ENCODE measurements at places on chromosomes 5 and 9.

DNA sequence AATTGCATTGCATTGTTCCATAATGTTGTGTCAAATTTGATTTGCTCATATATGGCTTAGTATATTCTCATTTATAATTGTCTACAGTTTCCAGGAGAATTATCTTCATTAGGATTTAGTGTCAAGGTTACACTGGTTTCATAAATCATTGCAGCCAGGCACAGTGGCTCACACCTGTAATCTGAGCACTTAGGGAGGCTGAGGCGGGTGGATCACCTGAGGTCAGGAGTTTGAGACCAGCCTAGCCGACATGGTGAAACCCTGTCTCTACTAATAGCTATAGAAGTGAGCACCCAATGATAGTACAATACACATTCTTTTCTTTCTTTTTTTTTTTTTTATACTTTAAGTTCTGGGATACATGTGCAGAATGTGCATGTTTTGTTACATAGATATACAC lies 282.5 kb downstream of the KIAA0825 start:
- DNase-seq = no peak

GRCh38 chr9:87663556-87663955 lies 62.4 kb upstream of the CTSL start:
- no peak for DNase-seq

GRCh38 chr5:56467176-56467717 lies 234.1 kb upstream of the ANKRD55 start:
- no peak for DNase-seq

DNA sequence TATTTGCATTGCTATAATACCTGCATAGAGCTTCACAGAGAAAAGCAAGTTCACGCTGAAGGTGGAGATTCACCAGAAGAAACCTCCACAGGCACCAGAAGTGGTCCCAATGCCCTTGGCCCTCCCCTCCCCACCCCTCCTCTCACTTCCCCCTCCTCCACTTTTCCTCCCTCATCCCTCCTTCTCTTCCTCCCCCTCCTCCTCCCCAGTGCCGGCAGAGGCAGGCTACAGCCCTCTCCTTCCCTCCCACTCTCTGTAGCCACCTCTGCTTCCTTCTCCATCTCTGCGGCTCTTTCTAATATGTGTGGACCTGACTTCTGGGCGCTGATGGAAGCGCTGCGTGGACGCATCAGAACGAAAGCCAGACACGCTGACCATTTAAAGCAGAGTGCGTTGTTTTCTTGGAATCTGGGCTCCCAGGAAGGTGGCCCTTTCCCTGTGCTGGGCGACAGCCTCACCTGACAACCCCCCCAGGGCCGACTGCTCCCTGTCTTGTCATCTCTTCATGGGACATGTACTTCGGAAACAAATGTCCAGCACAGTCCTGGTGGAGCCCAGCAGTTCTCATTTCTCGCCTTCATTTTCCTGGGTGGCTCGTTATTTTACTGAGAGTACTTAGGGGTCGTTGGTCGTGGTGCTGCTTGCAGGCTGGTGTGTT lies 29.5 kb downstream of the NDUFS6 start:
- no peak for DNase-seq

DNA sequence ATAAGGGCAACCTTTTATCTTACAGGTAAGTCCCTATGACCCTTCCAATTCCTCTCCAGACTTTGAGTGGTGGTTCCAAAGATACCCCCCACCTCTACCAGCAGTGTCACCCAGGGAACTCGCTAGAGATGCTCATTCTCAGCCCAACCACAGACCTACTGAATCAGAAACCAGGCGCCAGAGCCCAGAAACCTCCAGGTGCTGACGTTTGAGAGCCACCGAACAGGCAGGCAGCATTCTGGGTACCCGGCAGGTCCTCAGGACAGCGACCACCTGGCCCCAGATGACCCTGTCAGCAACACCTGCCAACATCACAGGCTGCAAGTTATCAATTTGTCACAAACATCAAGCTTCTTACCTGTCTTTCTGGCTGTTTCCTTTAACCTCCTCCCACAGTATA lies 19.5 kb downstream of the RAPGEF1 start:
- DNase-seq = no peak

- DNase-seq = peak; percentile 40
These were observed 79.8 kb downstream of the RICTOR start for GRCh38 chr5:38994324-38994927.

GRCh38 chr5:102762095-102762534 lies 7.0 kb downstream of the PAM start:
- DNase-seq = no peak

DNA sequence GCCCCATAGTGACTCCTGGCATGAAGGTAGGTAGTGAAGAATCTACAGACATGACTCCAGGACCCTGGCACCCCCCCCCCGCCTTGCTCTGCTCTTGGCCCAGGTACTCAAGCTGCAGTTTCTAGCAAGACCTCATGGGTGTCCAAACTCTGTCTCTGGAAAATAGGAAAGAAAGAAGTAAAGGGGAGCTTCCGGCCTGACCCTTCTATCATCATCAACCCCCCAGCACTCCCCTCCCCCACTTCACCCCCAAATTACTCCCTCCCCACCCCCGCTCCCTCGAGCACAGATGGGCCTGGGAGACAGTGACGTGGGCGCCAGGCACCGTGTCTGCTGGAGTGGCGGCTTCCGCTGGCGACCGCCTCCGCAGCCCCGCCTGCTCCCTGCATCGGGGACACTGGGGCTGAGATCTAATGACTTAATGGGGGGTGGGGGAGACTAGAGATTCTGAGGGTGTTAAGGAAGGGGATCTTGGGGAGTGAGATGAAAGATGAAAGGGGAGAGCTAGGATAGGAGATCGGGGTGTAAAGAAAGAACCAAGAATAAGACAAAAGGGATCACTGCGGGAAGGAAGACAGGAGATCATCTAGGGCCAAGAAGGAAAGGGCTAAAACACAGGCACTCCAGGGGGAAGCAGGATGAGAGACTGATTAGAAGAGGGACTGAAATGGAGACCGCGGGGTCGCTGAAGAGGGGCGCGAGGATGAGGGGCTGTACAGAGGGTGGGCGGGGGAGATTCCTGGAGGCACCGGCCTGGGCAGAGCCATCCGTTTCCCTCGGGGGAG lies 1.1 kb upstream of the DNAJB5 start:
- no peak for DNase-seq

DNA sequence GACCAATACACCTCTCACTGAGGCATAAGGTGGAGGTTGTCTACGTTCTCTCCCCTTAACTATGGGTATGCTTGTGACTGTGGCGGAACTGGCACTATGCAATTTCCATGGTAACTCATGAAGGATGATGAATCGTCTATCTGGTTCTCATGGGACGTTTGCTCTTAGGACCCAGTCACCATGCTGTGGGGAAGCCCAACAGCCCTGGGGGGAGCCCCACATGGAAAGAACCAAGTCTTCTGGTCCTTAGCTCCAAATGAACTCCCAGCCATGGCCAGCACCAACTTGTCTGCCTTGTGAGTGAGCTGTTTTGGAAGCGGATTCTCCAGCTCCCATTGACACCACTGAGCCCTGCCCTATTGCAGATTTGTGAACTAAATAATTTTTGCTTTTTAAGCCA lies 188.7 kb upstream of the S1PR3 start:
- no peak for DNase-seq

DNA sequence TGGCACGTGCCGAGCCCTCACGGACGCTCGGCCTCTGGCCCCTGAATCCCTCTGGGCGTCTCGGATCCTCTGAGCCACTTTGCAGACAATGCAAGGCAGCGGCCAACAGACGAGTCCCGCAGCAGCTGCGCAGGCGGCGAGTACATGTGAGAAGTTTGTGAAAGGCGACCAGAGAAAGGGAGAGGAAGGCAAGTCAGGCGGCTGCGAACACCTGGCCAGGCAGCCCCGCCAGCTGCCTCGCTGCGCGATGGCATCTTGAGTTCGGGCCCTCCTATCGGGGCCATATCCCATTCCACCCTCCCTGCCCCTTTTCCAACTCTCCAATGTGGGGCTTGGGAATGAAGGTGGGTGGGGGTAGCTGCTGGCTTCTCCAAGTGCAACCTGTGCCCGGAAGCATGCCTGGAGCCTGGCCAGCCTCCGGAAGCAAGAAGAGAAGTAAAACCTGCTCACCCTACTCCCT lies 4.5 kb upstream of the POU4F3 start:
- no peak for DNase-seq

GRCh38 chr9:102106439-102106838 lies 368.0 kb upstream of the GRIN3A start:
- no peak for DNase-seq

GRCh38 chr5:54628050-54628449 lies 110.5 kb downstream of the SNX18 start:
- DNase-seq = no peak

DNA sequence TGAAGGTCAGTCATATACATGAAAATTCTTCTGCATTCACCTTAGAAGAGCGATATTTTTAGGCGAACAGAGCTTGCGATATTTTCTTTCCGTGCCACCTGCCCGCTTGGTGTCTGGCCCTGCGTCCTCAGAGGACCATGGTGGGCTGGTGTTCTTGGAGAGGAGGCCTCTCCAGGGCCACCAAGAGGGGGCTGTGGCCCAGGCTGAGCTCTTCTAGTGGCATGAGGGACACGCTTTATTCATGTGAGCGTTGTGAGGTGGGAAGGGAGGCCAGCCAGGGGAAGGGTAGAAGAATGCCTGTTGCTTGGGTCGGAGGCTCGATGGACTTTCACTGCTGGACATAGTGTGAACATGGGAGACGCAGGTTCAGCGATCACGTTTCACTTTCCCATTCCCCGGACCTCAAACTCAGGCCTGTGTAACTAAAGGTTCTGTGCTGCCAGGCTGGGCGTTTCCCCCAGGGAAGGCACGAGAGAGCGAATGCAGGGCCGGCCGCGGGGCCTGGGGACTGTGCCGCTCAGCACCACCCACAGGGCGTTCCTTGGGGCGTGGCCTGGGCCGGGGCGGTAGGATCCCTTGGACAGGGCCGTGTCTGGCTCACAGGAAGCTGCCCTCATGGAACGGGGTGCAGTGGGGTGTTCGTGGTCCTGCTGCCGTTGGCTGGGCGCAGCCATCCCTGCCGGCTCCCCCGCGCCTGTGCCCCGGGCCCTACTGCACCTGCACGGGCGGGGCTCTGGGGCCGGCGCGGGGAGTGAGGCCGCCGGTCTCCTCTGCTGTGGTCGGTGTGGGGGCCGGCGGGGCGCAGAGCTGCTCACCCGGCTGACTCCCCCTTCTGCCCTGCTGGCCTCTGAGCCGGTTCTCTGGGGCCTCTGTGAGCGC lies 40.7 kb upstream of the CLPTM1L start:
- DNase-seq = no peak

GRCh38 chr9:38066914-38067858 lies 1.8 kb downstream of the SHB start:
- no peak for DNase-seq

DNA sequence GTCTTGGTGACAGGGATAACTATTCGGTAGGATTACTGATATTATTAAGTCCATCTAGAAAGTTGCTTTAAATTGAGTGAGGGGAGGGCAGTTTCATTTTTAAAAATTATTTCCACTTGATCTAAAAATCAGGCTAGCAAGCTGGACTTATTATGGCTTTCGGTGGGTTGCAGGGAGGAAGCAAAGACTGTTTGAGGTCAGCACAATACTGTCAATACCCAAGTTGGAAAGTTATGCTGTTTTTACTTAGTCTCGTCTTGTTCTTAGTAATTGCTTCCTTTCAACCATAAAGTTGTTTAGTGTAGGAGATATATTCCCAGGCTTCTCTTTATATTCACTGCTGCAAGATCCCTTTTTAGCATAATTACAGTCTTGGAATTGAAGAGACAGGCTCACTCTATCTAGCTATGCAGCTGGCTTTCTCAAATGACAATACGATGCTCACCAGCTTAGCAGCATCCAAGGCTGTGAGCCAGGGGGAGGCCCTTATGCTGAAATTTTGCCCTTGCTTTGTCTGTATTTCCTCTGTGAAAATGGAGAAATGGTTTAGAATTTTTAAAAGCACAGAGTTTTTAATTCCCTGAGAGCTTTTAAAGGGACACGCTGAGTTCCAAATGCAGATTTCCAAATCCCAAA lies 68.2 kb upstream of the APC start:
- no peak for DNase-seq

- DNase-seq = no peak
These were observed 42.8 kb downstream of the FAM78A start for GRCh38 chr9:131233556-131233955.

- no peak for DNase-seq
These were observed 7.5 kb downstream of the MARCHF3 start for GRCh38 chr5:127022846-127023245.

GRCh38 chr9:136021872-136022681 lies 60.9 kb upstream of the UBAC1 start:
- no peak for DNase-seq

Measured in fibroblast of skin of left biceps (primary cell).